Muscle of arm (tissue), 14 donors: ENCODE measurements at places on chromosomes 6 and 20.

DNA sequence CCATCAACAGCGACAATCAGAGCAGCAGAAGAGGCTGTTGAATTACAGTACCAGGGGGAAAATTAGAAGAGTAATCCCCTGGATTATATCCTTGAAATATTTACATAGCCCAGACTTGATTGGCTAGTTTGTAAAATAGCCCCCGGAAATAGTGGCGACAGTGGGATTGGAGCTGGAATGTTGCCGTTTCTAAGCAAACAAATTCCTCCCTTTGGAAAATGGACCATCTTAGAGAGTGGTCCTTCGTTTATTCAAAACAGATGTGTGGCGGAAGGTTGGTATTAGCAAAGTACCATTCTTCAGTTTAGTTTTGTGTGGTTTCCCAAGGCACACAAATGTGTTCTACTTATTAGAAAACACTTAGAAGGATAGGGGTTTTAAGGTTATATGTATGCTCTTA lies 4.5 kb upstream of the EPB41L2 start:
- DNase-seq = no peak

DNA sequence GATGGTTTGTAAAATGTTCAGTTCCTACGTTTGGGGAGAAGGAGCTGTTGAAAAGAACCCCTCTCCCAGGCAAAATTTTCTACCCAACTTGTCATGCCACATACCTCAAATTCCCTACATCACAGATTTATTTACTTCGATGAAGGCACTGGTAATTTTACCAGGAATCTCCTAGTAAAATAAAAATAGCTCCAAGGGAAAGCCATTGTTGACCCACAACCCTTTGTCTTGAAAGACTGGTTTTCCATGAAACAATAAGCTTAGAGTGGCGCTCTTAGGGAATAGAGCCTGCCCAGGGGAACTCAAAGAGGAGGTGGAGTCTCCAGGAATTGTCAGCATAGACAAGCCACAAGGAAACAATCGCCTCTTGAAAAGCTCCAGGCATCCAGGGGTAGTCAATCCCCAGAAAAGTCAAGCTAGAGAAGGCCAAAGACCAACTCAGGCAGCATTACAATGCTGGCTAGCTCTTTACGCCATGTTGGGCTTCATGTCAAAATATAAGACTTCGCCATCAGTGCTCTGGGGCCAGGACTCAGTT lies 99.2 kb upstream of the RREB1 start:
- no peak for DNase-seq

- no peak for DNase-seq
Measured at GRCh38 chr6:38302081-38302480, 337.6 kb downstream of the BTBD9 start.

DNA sequence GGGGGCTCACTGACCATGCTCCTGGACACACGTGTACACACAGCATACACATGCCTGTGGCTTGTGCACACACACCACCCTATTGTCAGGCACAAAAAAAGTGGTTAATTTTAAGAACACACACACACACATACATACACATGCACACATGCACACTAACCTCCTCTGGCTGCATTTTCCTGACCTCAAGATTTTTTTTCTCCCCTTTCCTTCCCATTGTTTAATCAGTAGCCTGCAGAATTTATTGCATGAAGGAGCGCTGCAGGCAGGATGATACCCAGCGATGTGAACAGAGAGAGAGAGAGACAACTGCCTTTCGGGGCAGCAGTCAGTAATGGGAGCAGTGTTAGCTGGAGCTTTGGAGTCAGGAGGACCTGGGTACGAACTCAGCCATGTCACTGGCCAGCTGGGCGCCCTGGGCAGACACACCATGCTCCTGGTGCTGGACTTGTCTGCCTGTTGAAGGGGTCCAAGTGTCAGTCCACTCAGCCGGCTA lies 990 bp upstream of the TRAF3IP2 start:
- DNase-seq = no peak

GRCh38 chr20:29306390-29307072 lies 1950.9 kb upstream of the DEFB115 start:
- DNase-seq = no peak

DNA sequence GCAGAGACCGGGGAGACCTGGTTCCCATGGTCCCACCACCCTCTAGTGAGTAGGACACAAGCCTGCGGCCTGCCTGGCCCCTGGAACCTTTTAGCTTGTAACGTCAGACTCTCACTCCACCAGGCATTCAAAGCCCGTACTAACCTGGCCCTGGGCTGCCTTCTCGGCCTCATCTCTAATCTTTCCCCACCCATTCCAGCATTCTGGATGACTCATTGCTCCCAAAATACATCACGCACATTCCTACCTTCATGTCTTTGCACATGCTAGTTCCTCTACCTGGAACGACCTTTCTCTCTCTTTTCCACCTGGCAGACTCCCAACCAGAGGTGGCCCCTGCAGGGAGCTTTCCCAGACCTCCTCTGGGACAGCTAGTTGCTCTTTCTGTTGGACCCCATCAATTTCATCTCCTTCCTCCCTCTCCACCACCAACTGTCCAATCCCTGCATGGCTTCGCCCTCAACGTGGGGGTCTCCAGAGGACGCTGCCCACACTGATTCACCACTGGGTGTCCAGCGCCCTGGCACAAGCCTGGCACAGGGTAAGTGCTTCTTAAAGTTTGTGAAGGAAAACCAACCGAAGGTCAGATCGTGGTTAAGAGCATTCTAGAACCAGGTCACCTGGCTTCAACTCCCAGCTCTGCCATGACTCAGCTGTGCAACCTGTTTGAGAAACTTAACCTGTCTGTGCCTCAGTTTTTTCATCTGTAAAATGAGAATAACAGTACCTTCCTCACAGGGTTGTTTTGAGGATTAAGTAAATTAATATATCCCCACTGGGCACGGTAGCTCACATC lies 35.2 kb downstream of the JPH2 start:
- no peak for DNase-seq

- no peak for DNase-seq
Measured at GRCh38 chr6:79180052-79180451, 54.4 kb downstream of the HMGN3 start.

DNA sequence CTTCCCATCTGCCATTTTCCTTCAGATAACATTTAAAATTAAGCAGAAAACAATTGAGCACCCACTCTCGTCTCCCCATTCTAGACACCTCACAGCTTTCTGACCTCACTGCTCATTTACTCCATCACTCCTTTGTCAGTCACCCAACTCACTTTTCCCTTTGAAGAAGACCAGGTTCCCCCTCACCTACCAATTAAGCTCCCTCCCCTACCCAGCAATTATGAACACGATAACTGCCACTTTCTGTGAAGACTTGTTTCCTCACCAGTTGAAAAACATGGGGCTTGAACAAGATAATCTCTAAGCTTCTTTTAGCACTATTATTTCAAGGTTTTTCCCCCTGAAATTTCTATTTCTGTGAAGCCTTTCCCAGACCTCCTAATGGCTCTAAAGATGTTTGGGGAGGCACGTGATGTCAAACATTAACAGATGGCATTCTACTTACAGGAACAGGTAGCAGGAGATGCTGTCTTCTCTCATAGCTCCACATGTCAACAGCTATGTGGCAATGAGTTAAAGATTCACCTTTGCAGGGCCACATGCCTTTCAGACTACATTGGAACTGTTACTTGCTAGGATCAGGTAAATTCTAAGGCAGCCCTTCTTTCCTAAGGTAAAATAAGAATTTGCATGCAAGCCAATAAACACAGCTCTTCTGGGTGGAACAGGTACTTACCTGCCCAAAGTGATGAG lies 24.8 kb upstream of the SLA2 start:
- DNase-seq = no peak

DNA sequence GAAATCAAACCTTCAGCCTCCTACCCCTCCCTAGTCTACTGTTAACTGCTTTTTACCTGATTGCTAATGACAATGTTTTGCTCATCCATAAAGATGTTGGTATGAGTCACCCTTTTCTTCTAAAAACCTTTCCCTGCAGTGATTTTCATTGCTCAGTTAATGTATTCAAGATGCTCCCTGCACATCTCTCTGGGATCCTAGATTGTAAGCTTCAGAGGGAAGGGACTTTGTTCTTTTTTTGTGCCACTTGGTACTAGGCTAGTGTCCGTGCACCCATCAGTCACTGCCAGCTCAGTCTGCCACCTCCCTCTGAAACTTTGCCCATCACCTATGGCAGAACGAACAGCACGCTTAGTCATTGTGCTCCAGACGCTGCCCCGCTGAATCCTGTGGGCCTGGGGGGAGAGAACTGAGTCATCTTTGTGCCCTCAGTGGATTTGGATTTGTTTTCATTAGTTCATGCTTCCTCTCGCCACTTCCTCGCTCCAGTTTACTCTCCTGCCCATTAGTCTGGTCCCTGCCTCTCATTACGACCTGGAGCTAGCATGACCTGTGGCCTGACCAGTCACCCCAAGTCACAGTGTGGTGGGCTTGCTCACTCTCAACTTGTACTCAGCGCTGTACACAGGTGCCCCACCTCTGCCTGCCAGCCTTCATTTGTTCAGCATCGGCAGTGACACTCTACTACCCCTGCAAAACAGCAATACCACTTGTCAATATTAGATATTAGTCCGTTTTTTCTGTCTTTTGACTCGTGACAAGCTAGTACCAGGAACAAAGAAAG lies 78.0 kb upstream of the TMEM181 start:
- DNase-seq = no peak

DNA sequence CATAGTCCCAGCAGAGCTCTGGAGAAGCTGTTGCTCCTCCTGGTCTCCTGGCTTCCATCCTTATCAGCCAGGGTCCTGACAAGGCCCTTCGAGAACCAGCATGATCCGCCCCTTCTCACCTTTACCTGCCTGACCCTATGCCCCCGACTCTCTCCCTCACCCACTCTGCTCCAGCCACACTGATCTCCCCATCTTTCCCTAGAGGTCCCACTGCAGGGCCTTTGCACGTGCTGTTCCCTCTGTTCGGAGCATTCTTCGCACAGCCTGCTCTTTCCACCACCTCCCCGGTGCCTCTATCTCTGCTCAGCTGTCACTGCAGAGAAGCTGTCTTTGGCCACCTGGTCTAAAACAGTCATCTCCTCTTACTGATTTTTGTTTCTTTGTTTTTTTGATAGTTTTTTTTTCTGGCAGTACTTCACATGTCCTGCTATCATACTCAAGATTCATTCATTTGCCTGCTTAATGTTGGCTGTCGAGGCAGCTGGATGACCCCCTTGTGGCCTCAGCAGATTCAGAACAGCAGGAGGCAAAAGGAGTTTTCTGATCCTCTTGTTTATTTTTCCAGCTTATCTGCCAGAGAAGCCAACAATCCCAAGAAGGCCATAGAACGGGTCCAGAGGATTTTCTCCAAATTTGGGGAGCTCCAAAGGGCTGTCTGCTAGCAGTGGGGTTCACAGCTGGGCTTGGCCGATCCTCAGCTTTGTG lies 1.6 kb upstream of the PTGIS start:
- no peak for DNase-seq

GRCh38 chr6:157571269-157571668 lies 190.3 kb downstream of the ZDHHC14 start:
- DNase-seq = no peak

DNA sequence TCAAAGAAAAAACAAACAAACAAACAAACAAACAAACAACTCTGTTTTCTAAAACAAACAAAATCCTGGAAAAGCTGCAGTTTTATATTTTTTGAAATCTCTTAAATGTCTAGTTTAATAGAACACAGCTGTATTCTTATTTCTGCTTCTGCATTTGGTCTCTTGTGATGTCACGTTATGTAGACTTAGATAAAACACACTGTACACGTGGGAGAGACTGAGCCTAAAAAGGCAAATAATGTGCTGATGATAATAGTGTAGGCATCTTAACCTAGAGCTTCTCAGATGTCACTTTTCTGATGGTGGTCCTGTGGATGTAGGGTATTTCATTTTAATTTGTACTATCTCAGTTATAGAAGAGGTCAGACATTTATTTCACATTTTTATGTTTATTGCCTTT lies 261.7 kb downstream of the UTRN start:
- no peak for DNase-seq

- no peak for DNase-seq
Measured at GRCh38 chr6:148869585-148869984, 122.8 kb downstream of the UST start.

DNA sequence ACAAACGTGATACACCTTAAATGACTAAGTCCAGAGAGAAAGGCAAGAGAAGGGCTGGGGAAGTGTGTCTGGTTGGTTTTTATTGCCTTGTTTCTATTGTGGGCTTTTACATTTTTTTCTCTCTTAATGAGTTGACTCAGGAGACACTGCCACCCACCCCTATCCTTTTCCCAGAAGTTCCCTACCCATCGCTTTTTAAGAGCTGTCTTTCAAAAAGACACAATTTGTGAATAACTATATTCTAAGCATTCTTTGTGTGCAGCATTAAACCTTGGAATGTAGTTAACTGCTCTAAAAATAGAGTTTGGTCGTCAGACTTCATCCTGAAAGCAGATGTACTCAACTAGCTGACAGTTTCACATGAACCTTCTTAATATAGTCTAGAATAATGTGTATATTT lies 174.9 kb downstream of the ISM1 start:
- peak; percentile 7 for DNase-seq
